Cortex of kidney (tissue), 1 donor: ENCODE measurements at places on chromosomes 6 and 20.

DNA sequence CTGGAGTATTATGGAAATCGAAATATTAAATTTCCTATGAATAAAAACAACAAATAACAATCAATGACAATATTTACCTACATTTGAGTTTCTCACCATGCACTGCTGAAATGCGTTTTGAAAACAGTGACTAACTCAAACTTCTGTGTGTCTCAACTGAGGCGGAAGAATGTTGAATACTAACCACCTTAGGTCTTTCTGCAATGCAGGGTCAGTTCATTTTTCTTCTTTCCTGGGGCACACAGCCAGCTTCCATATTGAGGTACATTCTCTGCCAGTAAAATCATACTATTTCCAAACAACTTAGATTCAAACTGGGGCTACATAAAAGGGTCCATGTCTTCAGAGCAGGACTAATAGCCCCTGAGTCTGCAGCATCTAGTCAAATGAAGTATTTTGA is 310.1 kb downstream of the UTRN start:
- no peak for DNase-seq

GRCh38 chr20:37697314-37697713 is 3.5 kb downstream of the CTNNBL1 start:
- no peak for DNase-seq

DNA sequence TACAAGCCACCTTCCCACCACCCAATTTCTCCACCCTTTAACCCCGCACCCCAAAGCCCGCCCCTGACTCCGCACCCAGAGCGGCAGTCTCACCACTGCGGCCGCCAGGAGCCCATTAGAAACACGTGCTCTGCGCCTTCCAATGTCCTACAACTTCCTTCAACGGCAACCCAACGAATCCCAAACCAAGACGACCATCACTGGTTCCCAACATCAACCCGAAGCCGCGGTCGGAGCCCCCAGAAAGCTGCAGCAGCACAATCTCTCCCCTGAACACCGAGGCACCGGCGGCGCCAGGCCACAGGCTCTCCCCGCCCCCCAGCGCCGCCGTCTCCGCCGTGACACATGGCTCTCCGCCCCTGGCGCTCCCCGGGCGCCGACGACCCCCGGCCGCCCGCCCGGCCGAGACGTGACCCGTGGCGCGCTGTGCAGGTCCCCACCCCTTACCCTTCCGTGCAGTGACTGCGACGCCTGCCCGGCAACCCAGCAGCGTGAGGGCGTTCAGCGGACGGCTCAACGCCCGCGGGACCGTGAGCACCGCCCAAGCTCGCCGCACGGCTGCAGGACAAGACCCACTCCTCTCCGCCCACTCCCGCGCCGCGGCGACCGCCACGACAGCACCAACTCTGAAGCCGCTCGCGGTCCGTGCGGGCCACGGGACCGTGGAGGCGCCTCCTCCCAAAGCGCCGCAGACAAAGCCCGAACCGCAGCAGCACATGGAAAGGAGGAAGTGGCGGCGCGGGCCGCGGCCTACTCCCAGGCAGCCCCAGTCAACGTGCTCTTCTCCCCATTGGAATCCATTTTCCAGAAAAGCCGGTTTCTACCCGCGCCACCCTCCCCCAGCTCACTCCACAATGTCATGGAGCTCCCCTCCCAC is 551 bp downstream of the SYNCRIP start:
- DNase-seq = no peak

GRCh38 chr6:132936646-132937045 is 122.3 kb downstream of the RPS12 start:
- DNase-seq = no peak

DNA sequence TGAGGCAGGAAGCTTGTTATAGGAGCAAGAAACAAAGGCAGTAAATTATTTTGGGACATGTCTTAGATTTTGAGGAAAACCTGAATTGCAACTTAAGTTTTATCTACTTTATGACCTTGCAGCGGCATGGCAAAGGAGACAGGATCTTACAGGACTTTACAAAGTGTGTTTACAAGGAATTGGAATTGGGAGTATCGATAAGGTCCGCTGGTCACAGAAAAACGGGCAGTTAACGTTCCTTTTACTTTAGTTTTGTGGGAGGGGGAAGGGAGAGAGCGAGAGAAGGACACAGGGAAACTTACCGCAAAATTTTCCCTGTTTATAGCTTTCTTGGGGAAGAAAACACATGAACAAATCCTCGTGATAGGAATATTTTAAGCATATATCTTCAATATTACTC is 1607.2 kb downstream of the GRIK2 start:
- DNase-seq = no peak

GRCh38 chr6:3876866-3877265 is 27.7 kb downstream of the FAM50B start:
- DNase-seq = no peak

DNA sequence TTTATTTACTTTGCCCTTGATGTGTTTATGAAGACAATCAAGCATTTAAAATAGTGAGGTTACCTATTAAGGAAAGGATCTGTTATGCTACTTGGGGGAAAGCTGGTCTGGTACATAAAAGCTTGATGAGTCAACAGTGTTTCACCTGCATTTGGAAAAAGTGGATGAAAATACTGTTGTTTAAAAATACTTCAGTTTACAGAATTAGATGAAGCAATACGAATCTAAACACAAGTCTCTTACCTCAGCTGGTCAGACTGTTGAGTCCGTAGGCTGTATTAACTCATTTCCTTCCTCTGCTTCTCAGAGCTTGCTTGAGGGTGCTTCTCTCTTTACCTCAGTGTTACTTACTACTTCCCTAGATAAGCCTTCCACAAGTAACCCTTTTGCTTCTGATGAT is 36.1 kb downstream of the NKX2-4 start:
- no peak for DNase-seq

GRCh38 chr20:10633718-10634117 is 40.1 kb downstream of the JAG1 start:
- DNase-seq = no peak

- DNase-seq = no peak
These were observed 138.0 kb upstream of the CCN2 start for GRCh38 chr6:132089173-132089572.

- DNase-seq = no peak
These were observed 758 bp downstream of the SMIM28 start for GRCh38 chr6:138378463-138378862.

DNA sequence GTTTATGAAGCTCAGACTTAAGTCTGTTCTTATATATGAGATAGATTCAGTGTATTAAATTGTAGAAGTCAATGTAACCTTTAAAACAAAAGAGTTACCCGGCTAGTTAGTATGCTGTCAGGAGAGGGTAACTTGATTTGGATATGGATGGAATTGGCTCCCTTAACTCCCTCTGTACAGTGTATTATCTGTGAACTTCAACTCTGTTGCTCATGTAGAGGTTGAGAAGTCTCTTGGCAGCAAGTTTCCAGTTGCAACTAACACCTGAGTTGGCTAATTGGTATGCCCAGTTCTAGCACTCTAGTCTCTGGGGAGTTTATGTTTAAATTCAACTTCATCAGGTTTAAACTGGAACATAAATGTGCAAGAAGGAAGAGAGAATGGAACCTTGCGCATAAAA is 111.0 kb downstream of the NCOA3 start:
- no peak for DNase-seq

- no peak for DNase-seq
These were observed 52.4 kb upstream of the EIF2S2 start for GRCh38 chr20:34164381-34164984.

DNA sequence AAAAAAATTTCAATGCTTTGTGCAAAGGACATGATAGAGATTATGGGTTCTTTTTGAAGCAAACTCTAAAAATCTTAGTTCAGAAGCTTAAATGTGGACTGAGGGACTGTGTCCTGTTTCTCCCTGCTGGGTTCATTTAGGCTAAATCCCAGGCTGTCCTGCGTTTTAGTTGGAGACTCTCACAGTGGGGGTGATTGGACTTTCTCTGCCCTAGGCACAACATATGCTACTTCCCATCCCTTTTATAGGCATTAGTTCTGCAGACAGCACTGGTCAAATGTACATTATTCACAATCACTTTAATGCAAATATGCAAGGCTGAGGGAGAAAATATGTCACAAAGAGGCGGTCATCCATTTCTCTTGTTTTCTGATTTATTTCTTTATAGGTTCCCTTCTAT is 71.3 kb downstream of the TFAP2B start:
- DNase-seq = no peak

- DNase-seq = no peak
These were observed 5.9 kb downstream of the WASF1 start for GRCh38 chr6:110173506-110174132.

DNA sequence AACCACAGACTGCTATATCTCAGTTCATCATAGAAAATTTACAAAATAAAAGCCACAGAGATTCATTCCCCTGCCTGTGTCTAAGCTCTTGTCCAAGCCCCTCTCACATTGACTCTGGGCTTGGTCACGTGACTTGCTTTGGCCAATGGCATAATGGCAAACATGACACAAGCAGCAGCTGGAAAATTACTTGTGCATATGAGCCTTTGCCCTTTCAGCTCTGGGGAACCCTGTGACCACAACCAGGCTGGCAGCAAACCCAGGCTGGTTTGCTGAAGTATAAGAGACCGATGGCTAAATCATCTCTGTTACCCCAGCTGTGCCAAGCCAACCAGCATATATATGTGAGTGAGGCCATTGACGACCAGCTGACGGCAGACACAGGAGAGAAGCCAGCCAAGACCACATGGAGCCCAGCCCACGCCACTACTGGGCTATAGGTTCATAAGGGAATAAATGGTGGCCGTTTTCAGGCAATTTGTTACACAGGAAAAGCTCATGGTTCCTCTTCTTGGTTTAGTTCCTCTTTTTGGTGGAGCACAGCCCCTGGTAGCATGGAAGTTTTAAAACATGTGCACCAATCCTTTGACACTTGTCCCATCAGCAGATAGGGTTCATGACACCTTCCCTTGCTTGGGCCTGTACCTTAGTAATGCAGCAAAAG is 31.8 kb upstream of the RSPO4 start:
- DNase-seq = no peak

GRCh38 chr20:54043076-54043967 is 27.1 kb downstream of the BCAS1 start:
- no peak for DNase-seq

GRCh38 chr6:139996253-139996834 is 621.9 kb upstream of the CITED2 start:
- no peak for DNase-seq

- no peak for DNase-seq
These were observed 327.6 kb downstream of the NKAIN2 start for GRCh38 chr6:124131259-124131658.
